ENCODE measurements at places on chromosomes 1 and 21. TPM values are rescaled to one million over a fixed set of nuclear protein-coding genes. Genes with fewer than 3 reads are reported as not detected.

The CACNA1S gene
- total RNA-seq = not detected

The KRTAP11-1 gene
- total RNA-seq = not detected

The MYOG gene
- total RNA-seq = not detected

The CDCP2 gene
- total RNA-seq = not detected

The CLDN14 gene
- not detected for total RNA-seq

The PPIAL4G gene
- not detected for total RNA-seq

GRCh38 chr1:180945151-180945550 is 32.5 kb downstream of the KIAA1614 start:
- no peak for DNase-seq

- DNase-seq = no peak
Observed at GRCh38 chr1:91804546-91805023, 81.4 kb downstream of the TGFBR3 start.

- DNase-seq = no peak
Observed at GRCh38 chr1:14759042-14759818, 160.7 kb downstream of the KAZN start.

- DNase-seq = peak; percentile 30
Observed at GRCh38 chr1:201676197-201676596, 137.3 kb downstream of the NAV1 start.

DNA sequence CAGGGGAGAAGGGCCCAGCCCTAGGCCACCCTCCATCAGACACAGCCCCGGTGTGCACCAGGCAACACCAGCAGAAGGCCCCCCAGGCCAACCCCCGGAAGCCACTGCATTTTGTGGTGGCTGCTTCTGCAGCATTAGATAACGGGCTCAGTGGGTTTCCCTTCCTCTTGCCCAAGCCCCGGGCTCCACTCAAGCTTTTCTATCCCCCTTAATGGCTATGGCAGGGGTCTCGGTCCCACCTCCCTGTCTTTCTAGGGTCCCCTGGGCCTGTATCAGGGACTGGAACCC is 18.9 kb downstream of the C1orf174 start:
- DNase-seq = no peak

- DNase-seq = no peak
Observed at GRCh38 chr1:55632058-55632457, 416.9 kb upstream of the USP24 start.

GRCh38 chr21:30924146-30924700 is 42.8 kb upstream of the KRTAP11-1 start:
- no peak for DNase-seq

GRCh38 chr1:161298116-161298515 is 11.7 kb downstream of the MPZ start:
- no peak for DNase-seq

DNA sequence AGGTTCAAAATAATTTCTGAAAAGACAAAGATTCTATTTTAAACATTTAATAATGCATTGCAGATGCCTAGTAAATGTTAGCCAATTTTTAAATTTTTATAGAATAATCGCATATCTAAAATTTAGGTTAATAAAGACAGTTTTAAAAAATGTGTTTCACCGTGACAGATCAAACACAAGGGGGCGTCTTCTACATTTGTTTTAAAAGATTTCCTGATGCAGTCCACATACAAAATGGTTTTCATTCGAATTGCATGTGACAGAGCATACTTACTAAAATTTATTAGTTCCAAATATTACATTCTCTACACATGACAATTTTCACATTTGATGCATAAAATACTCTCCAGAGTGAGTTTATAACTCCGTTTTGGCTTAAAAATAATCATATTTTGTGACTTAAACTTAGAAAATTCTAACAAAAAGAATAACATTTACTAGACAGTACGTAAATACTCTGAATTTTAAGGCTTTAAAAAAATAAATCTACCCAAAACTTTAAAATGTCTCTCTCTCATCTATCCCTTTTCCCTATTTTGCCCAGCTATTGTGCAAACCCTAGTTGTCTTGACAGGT is 75.5 kb downstream of the ADAMTS1 start:
- no peak for DNase-seq

DNA sequence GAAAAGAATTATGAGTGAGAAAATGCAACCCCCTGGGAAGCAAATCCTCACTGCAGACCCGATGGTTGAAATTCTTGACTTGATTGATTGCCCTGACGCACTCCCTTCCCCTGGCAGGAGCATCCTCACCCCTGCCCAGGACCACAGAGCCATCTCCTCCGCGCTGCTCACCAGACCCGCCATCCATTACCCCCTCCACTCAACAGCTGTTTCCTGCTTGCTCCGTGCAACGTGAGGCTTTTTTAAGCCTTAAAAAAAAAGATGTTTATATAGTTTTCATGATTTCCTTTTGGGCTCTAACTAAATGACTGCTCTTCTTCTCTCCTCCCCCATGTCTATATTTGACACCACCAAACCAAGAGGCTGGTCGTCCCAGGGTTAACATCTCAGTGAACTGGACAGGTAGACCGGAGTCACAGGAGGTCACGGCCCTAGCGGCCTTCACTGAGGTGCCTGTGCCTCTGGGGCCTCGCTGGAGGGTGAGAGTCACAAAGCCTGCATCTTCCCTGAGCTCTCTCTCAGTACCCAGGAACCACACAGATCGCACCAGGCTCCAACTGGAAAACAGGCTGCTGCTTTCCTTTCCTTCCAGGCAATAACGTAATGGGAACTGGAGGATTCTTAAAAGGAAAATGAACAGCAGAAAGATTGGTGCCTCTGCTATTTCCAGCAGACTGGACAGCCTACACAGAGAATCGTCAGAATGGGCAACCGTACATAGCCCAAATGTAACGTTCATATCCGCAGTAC is 49.8 kb downstream of the ZBTB18 start:
- no peak for DNase-seq

DNA sequence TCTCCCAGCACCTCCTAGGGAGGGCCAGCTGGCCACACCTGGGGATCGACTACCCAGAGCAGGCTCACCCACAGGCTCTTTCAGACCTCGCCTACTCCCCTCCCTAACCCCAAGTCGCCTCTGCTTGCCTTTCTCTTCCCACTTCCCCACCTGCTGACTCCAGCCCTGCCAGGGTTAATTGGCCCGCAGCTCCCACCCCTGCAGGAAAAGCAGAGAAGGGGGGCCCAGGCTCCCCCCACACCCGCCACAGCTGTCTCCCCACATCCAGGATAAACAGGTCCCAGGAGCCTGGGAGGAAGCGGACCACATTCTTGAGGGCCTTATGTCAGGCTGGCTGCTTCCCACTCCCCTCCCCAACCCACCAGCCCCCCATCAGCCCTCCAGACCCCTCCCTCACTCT is 45.0 kb downstream of the TAS1R2 start:
- DNase-seq = no peak

GRCh38 chr1:228283476-228284147 is 75.8 kb downstream of the OBSCN start:
- peak; percentile 26 for DNase-seq

DNA sequence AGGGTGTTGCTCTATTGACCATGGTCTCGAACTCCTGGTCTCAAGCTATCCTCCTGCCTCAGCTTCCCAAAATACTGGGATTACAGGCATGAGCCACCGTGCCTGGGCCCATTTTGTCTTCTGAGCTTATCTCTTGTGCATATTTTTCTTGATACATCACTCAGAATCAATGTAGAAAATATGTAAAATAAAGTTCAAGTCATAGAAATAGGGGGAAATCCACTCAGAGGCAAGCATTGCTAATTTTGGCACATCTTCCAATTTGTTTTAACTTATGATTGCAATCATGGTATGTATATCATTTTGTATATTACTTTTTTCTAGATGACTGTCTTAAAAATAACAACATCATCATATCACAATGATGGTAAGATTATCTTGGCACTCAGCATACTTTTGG is 21.6 kb downstream of the RIT1 start:
- no peak for DNase-seq

- no peak for DNase-seq
Observed at GRCh38 chr1:2115702-2116341, 65.6 kb downstream of the PRKCZ start.

GRCh38 chr21:35201799-35202198 is 152.7 kb upstream of the RUNX1 start:
- DNase-seq = no peak

DNA sequence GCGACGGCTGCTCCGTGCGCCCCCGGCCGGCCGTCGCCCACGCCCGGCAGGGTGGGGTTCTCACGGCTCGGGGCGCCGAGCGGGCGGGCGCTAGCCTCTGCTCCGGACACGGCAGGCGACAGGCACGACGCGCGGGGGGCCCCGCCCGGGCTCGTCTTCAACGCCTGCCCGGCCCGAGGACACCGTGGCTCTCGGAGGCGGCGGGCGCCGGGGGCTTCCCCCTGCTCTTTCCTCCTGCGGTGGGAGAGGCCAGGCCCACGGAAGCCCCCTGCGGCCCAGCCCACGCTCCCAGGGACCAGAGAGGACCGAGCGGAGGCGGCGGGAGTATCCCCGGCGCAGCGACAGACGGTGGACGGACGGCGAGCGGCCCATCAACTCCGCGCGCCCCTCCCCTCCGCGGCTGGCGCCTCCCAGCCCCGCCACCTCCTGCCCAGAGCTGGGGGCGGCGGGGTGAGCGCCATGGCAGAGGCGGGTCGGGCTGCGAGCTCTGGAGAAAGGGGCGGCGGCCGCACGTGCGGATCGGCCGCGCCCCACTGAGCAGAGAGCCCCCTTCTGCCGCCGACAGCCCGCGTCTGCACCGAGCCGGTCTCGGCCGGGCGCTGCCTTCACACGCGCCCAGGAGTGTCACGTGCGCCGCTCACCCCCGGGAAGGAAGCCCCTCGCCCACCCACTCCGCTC is at the start of the genes SHE and TDRD10:
TSS of gene SHE (minus strand) at position 347 of the 678 bp plus-strand sequence. CDS start 386 bp downstream, outside the sequence.
TSS of gene TDRD10 (plus strand) at position 154 of the 678 bp plus-strand sequence. CDS start 4,685 bp downstream, outside the sequence.
- DNase-seq = peak; percentile 29

DNA sequence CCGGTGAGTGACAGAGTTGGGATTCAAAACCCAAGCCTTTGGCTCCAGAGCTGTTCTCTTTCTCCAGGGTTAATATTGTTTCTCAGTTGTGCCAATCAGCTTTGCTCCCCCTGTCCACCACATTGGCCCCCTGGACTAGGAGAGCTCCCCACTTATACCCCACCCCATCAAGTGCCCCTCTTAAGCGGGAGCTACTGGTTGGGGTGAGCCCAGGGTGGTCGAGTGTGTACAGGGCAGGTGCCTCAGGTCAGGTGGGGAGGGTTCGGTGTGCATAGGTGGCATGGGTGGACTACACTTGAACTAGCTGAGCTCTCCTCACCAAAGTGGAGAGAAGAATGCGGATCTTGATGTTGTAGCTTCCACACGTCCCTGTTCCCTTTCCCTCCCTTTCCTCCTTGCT is 14.2 kb downstream of the KCNA2 start:
- no peak for DNase-seq

GRCh38 chr1:9384128-9384527 is 91.4 kb downstream of the SPSB1 start:
- no peak for DNase-seq

DNA sequence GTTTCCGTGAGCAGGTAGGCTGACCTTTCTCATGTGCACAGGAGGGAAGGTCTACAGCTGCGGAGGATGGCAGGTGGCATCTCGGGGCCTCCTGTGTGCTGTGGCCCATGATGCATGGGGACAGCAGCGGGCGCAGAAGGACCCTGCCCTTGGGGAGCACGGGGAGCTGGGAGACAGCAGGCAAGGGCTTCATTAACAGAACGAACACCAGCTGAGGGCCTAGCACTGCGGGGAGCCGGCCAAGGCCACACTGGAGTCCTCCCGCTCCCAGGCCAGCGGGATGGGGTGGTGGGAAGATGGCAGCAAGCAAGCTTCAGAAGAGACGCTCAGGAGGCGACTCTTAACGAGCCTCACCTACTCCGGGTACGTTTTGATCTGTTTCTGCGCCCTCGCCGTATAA is 66.6 kb downstream of the SCCPDH start:
- DNase-seq = no peak

- DNase-seq = peak; percentile 26
Observed at GRCh38 chr1:110673805-110674336, 869 bp downstream of the KCNA3 start.

GRCh38 chr1:210405316-210405715 is 76.6 kb downstream of the HHAT start:
- DNase-seq = no peak

DNA sequence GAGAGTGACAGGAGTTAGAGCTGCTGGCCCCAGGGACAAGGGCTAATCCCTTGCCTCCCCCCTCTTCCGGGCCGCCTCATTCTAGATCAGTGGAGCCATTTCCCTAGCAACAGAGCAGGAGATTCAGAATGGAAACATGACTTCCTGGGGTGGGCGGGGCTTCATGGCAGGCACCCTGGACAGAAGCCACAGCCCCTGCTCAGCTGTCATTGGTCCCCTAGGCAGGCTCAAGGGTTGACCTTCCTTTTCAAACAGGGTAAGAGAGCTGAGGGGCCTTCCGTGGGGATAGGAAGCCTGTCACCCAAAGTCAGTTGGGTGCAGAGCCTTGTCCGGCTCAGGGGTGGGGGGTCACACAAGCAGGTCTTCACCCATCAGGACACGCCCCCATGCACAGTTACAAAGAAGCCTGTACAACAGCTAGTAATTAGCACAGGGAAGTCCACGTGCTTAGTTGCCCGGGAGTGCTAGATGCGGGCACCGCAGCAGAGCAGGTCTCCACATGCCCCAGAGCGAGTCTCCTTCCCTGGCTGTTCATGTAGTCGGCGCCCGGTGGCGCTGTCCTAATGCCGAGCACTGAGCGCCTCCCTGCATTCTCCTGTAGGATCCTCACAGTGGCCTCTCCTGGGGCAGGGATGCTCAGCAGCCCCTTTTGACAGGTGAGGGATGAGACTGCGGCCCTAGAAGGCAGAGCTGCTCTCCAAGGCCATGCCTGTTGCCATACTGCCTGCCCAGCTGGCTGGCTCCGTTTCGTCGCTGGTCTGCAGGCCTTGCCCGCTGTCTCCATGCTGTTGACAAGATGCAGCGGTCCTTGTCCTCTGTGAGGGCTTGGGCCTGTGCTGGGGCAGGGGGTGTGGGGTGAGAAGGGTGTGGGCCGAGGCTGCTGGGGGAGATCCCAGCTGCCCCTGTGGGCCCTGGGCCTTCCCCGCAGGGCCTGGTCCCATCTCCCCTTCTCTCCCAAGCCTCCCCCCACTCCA is 5.1 kb downstream of the TMEM201 start:
- DNase-seq = no peak

DNA sequence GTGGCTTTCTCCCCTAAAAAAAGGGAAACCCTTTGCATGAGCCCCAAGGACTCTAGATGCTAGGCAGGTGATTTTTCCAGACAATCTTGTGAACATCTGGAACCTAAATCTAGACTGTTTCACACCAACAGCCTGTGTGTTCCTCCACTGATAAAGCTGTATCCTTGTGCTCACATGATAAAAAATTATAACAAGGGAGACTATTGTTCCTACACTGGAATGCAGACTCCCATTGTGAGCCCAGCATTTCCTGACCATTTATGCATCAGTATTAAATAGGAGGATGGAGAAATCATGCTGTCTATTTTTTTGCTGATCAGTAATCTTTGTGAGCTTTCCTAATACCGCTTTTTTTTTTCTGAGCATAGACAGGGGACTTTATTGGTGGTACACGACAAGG is 52.5 kb downstream of the ZNF697 start:
- no peak for DNase-seq

- no peak for DNase-seq
Observed at GRCh38 chr1:114926607-114927006, 71.9 kb downstream of the SYCP1 start.

GRCh38 chr1:79711001-79711431 is 704.5 kb upstream of the ADGRL4 start:
- DNase-seq = no peak

- no peak for DNase-seq
Observed at GRCh38 chr1:176775996-176776395, 313.0 kb downstream of the PAPPA2 start.

- no peak for DNase-seq
Observed at GRCh38 chr21:21232320-21232719, 234.1 kb downstream of the NCAM2 start.

Data from ovary (tissue), 10 donors.